Cortex of kidney (tissue), 1 donor: ENCODE measurements at places on chromosomes 12 and 14.

- DNase-seq, result no peak
Measured at GRCh38 chr12:130831246-130831645, 7.8 kb downstream of the STX2 start.

GRCh38 chr12:3005736-3006135 lies 46.5 kb downstream of the TEAD4 start:
- DNase-seq, result no peak

DNA sequence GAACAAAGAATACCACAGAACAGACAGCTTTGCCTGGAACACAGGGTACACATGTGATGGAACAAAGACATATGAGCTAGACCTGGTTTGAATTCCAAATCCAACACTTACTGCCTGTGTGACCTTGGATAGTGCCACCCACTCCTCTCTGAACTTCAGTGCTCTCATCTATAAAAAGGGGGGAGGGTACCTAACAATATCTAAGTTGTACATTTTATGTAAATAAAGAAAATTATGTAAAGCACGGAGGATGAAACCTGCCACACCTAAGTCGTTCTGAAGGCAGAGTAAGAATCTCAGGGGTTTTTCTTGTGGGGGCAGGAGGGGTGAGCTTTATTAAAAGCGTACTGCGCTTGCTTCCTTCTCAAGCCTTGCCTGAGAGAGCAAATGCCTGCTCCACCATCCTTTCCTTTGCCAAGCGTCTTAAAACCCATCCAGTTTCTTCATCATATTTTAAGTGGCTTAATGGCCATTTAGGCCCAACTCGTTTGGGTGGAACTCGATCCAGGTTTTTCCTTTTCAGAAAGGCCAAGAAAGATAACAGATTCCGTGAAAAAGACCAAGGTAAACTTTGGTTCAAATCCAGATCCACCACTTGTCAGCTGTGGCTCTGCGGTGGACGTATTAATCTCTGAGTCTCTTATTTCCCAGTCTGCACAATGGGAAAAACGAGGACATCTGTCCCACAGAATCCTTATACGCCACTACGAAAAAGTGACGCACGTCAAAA lies 946 bp downstream of the DDX24 start:
- no peak for DNase-seq

DNA sequence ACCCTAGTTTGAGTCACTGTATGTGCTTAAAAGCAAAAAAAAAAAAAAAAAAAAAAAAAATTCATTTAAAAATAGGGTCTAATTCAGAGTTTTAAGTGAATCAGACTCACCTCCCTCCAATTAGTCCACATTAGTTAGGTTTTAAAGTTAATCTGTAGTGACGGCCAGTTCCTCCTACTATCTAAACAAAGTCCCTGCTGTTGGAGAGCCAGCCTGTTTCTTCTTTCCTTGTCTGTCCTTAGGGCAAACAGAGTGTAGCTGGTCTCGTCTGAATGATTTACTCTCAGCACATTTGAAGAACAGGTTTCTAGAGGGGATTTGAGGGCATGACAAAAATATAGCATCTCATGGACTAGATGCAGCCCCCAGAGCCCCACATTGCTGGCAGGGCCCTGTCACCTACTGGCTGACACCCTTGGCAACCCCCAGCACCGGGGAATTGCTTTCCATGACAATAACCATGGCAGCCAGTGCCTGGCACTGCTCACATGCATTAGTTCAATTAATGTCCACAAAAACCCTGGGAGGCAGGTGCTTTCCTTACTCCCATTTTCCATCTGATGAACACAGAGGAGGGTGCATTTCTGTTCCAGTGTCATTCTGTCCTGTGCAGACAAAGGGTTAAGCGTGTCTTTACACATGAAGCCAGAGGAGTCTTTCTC lies 138.3 kb downstream of the PLXNC1 start:
- no peak for DNase-seq

GRCh38 chr12:99059824-99060511 lies 414.9 kb downstream of the APAF1 start:
- no peak for DNase-seq

DNA sequence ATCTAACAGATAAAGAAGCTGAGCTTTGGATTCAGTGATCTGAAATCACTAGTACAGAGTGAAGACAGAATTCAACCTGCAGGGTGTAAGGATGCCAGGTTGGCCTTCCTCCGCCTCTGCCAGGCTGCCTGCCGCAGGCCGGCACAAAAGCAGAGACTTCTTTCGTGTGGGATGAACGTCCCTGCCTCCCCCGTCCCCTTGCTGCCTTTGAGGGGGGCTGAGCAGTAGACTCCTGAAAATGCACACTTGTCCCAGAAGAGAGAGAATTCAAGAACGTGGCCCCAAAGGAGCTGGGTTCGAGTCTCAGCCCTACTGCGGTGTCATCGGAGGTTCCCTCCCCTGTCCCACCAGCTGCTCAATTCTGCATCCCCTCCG lies 154.3 kb downstream of the BCL11B start:
- no peak for DNase-seq
